ENCODE measurements at places on chromosomes 11 and 22. TPM values are rescaled to one million over a fixed set of nuclear protein-coding genes. Genes with fewer than 3 reads are reported as not detected.

Gene ACRV1
- total RNA-seq, result not detected

Gene MAPK8IP2
- total RNA-seq, result 3.2 TPM

Gene RGL4
- total RNA-seq, result not detected

Gene CCDC116
- total RNA-seq, result not detected

Gene OR8I2
- not detected for total RNA-seq

Gene RBFOX2
- total RNA-seq, result 70.0 TPM

Gene ABTB2
- total RNA-seq, result 10.8 TPM

Gene DEFB131B
- total RNA-seq, result not detected

Gene CRYBB3
- total RNA-seq, result not detected

Gene DEUP1
- not detected for total RNA-seq

Gene C11orf98
- 44.2 TPM for total RNA-seq

Gene ABCC8
- total RNA-seq, result 13.0 TPM

Gene PAMR1
- total RNA-seq, result 46.7 TPM

Gene PRG3
- total RNA-seq, result not detected

Gene PARVG
- 29.5 TPM for total RNA-seq

All from vagina (tissue), 2 donors.